ENCODE measurements at places on chromosomes 6 and 20.

DNA sequence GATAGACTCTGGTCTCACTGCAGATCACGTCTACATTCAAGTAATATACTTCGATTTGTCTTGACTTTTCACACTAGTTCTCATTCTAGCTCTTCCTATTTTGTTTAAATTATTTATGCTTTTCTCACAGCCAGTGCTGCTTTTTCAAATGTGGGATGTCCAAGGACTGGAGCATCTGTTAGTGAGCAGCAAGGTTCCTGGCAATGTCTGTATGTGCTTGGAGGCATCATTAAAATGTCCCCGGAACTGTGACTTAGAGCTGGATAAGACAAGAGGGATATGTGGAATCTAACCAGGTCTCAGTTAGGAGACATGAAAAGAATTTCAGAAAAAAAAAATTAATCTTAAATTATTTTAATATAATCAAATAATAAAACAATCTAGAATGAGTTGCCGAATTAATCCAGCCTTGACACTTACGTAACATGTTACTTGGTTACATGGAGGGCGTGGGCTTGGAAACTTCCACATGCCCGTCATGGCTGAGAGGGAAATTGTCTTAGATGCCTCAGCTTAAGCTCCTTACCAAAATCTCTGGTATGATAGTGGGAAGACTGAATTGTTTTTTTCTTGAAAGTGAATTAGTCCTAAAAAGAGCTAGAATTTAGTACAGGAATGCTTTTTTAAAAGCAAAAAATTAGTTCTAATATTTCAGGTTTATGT, 21.4 kb upstream of the CARMIL1 start:
- no peak for DNase-seq

- DNase-seq: no peak
Observed at GRCh38 chr20:56579301-56579710, 46.3 kb downstream of the FAM209B start.

- no peak for DNase-seq
Observed at GRCh38 chr20:58777657-58778056, 73.0 kb downstream of the GNAS-AS1 start.

- DNase-seq: no peak
Observed at GRCh38 chr20:24337069-24337468, 132.4 kb upstream of the SYNDIG1 start.

GRCh38 chr6:49384904-49385303, 78.1 kb downstream of the MMUT start:
- DNase-seq: no peak

GRCh38 chr20:25239387-25240370, 8.2 kb upstream of the PYGB start:
- no peak for DNase-seq

GRCh38 chr20:50305636-50306477, 115.2 kb downstream of the CEBPB start:
- no peak for DNase-seq

DNA sequence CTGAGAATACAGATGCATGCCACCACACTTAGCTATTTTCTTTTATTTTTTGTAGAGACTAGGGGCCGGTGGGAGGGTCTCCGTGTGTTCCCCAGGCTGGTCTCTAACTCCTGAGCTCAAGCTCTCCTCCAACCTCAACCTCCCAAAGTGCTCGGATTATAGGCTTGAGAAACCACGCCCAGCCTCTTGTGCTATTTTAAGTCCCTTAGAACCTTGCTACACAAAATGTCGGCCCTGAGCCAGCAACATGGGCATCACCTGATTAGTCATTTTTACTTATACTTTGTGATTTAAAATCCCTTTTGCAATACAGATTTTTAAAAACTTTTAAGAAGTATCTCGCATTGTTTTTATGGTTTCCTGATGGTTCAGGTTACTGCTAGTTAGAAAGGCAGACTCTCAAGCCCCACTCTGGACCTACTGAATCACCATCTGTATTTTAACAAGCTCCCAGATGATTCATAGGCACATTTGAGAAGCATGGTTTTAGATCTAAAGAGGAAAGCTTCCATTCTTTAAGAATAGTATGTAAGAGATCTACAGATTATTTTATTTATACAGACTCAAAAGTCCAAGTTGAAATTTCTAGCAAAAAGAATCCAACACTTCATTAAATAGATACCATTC, 186.3 kb downstream of the PTPRT start:
- no peak for DNase-seq

DNA sequence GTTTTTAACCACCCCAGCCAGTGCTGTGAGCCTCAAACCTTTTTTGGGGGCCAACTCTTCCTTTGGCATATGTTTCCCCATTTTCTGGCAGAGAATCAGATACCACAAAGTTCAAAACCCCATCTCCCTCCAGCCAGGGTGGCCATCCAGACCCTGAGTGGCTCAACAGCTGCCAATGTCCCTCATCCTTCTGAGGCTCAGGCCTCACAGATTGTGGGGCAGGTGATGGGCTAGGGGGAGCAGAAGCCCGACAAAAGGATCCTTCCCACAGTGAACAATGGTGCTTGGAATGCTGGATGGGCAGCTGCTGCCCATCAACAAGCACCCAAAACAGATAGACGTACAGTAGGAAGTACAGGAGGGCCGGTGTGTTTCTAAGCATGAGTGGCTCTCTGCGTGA, 42.6 kb upstream of the IL17A start:
- DNase-seq: no peak

GRCh38 chr6:33662318-33662717, 41.2 kb downstream of the ITPR3 start:
- no peak for DNase-seq

- DNase-seq: no peak
Observed at GRCh38 chr6:157867981-157868380, 44.9 kb downstream of the SNX9 start.

- DNase-seq: no peak
Observed at GRCh38 chr20:23286346-23286745, 64.2 kb upstream of the NXT1 start.

- DNase-seq: no peak
Observed at GRCh38 chr6:20454204-20454824, 52.6 kb downstream of the E2F3 start.

- no peak for DNase-seq
Observed at GRCh38 chr6:111263837-111264236, 176.5 kb downstream of the SLC16A10 start.

- no peak for DNase-seq
Observed at GRCh38 chr6:166411271-166411670, 28.5 kb upstream of the MPC1 start.

DNA sequence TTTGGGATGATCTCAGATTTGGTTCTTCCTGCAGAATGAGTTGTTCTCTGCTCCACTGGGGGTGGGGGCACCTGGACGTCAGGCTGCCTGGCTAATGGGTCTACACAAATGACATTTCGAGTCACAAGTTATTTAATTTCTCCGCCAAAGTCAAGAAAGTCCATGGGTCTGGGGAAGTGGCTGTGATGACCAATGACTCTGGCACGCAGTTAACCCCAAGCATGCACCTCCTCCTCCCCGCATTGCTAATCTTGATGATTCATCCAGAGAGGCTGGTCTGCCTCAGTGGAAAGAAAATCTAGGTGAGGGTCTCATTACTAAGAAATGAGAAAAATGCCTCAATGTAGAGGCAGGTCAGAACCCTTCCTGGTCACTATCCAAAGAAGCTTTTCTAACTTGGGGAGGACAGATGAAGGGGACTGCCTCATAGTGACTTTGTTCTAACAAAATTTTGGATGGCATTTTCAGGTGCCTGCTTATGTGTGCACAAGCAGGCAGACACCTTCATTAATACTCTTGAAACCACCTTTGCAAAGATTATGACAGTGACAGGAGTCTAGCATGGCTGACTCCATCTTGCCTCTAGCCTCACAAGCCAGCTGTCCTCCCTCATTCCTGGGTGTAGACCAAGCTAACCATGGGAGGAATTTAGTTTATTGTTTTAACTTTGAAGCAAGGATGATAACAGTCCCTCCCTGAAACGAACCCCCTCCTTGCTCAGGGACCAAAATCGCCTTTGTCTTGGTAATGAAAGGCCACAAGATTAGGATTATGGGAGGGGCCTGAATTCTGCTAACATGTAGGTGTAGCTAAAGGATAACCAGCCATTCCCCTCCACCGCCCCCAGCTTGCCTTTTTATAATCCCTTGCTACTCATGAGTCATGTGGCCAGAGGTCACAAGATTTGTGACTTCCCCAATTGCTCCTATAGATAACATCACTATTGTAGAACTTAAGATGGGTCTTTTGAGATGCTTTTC, 98.6 kb upstream of the MRPS10 start:
- no peak for DNase-seq

GRCh38 chr6:165052561-165053480, 256.6 kb downstream of the C6orf118 start:
- no peak for DNase-seq

GRCh38 chr6:5869261-5869660, 137.5 kb downstream of the NRN1 start:
- DNase-seq: no peak

DNA sequence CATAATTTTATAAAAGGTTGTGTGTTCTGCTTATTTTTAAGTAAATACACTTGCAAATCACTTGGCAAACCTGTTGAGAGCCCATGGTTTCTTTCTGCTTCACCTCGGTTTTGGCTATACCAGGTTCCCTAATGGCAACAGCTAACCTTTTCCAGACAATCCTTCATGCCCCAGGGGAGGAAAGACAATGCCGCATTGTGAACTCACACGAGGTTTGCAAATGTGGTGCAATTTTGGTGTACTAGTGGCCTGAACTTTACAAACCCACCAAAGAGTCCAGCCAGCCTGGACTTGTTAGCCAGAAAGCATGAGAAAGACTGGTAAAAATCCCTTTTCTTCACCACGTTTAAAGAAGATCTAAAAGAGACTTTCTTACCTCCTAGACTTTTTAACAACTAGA, 84.8 kb upstream of the SOX4 start:
- no peak for DNase-seq

- no peak for DNase-seq
Observed at GRCh38 chr6:11407414-11407813, 130.1 kb upstream of the TMEM170B start.

DNA sequence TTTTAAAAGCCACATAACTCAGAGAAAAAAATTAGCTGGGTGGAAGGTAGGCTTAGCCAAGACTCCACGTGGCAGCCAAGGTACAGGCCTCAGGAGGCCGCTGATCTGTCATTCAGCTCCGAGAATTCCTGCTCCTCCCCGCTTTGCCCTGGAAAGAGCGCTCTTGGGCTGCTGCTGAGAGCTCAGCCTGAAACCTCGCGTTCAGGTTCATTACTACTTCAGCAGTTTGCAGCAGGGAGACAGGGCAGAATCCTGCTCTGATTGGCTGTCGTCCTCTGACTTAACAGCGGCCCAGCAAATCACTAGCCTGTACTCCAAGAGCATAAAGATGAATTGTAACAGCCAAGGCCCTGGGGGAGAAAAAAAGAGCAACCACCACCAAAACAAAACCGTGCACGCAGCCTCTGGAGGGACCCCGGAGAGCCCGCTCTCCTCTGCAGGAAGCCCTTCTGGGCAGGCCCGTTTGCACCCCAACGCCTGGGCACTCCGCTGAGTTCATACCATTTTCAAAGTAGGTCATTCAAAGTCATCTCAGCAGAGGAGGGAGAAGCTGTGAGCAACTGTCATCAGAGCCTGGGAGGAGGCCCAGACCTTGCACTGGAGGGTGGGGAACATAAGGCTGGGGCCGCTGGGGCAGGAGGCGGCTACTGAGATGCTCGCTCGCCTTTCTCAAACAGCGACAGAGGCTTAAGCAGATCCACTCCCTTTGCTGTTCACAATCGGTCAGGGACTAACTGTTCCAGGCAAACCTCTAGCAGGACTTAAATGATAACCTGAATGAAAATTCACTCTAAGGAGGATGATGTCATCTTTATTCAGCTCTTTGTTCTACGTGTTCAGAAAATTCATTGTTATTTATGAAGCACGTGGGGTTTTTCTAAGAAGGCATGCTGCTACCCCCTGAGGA, 42.3 kb upstream of the ATXN1 start:
- DNase-seq: no peak

DNA sequence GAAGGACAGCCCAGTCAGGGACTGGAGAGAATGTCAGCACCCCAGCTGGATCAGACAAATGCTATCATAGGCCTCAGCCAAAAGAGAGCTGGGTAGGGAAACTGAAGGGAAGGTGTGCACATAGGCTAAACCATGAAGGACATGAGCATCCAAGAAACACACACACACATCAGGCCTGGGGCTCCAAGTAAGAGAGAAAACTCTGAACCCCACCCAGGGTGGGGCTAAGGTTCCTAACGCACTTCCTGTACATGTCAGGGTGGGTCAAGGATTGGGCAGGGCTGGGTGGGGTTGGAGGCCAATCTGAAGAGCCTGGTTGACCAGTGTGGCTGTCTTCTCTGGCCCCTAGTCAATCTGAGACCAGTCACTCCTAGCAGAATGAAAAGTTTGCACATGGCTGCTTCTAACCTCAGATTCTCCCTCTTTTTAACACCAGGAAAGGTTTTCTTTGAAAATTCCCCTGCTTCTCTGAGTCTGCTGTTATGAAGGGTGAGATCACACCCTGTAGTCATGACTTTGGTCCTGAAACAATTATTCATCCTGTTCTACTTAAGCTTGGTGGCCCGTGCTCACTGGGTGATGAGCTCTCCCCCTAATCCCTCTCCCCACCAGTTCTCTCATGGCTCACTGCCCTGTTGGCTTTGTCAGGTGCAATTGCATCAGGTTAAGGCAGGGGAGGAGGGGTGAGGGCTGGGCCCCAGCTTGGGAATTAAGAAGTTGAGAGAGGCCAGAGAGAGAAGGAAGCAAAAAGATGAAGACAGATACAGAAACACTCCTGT, 88.4 kb downstream of the MAFB start:
- DNase-seq: no peak

DNA sequence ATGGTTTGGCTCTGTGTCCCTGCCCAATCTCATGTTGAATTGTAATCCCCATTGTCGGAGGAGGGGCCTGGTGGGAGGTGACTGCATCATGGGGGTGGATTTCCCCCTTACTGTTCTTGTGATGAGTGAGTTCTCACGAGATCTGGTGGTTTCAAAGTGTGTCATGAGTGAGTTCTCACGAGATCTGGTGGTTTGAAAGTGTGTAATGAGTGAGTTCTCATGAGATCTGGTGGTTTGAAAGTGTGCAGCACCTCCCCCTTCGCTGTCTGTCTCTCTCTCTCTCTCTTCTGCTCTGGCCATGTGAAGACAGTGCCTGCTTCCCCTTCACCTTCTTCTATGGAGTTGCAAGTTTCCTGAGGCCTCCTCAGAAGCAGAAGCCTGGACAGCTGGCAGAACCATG, 87.6 kb downstream of the MYLK4 start:
- no peak for DNase-seq

GRCh38 chr6:128979071-128979470, 96.1 kb downstream of the LAMA2 start:
- no peak for DNase-seq
